K562 (cell line): ENCODE measurements at places on chromosomes 3 and 15.

DNA sequence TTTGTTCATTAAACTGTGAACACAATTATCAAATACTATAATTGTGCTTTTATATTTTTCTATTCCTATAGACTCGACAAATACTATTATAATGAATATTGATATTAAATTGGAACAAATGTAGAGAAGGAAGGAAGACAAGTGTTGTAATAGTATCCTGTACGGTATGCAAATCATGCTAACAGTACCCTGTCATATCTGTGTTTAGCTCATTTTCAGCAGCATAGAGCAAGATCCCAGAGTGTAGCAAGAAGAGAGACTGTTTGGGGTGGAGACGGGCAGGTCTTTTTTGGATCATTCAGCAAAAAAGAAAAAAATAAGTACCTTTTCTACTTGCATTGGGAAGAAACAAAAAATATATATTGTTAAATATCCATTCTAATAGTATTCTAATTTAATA, 224.1 kb downstream of the TPRG1 start:
- no peak for DNase-seq

DNA sequence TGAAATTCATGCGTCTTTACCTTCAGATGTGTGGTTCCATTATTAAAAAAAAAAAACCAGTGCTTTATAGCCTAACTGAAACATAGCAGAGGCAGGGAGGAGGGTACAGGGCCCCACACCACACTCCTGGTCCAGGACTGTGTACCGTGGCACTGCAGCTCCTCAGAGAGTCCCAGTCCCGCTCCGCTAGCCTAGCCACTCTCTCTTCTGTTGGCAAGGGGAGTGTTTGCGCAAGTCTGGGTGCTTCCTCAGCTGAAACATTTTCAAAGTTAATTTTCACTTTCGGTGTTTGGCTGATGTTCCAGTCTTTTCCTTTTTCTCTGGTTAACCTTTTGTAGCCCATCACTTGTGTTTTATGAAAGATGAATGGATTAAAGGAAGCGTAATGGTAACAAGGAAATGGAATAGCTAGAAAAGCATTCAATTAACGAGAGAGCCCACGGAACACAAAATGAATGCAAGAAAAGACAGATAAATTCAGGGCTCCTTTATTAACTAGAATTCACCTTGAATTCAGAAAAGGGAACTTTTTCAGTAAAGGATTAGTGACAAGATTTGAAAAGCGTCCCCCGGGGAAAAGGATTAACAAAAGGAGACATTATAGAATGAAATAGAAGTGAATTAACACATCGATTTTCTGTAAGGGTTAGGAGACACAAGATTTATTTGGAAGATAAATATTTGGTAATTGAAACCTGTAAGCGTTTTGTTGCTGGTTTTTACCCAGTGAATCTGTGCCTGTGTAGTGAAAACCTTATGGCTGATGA, 177.0 kb downstream of the CACNA2D3 start:
- no peak for DNase-seq

DNA sequence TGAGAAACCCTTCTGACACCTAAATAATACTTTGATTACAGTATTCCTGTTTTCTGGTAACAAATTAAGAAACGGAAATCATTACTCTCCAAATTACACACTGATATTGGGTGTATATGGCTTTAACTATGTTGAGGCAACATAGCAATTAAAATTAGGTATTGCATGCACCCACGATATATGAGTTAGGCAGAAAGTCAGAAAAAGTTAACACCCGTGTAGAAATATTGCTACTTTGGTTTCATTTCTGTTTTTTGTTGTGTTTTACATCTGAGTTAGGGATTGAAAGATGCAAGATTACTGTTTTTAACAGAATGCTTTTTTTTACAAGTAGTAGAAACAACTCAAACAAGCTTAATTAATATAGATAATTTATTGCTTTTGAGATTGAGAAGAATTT, 327.8 kb downstream of the GBE1 start:
- DNase-seq, result no peak

GRCh38 chr3:195160908-195161434, 110.0 kb downstream of the XXYLT1 start:
- no peak for DNase-seq

DNA sequence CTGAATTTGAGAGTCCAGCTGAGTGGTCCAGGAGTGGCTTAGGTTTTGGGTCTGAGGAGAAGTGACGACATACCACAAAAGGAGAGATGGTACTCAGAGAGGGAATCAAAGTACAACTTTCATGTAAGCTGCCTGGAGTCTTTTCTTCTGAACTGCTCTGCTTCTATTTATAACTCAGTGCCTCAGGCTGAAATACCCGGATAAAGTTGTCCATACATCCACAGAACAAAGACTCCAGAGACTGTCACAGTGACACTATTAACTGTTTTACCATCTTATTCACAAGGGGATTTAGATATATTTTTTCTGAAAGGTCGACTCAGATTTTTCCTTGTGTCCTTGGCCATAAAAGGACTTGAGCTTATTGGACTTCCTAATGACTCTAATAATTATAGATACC, 264.3 kb upstream of the DNAJC19 start:
- no peak for DNase-seq

- DNase-seq, result no peak
Observed at GRCh38 chr3:70863049-70863448, 550.6 kb upstream of the MDFIC2 start.

DNA sequence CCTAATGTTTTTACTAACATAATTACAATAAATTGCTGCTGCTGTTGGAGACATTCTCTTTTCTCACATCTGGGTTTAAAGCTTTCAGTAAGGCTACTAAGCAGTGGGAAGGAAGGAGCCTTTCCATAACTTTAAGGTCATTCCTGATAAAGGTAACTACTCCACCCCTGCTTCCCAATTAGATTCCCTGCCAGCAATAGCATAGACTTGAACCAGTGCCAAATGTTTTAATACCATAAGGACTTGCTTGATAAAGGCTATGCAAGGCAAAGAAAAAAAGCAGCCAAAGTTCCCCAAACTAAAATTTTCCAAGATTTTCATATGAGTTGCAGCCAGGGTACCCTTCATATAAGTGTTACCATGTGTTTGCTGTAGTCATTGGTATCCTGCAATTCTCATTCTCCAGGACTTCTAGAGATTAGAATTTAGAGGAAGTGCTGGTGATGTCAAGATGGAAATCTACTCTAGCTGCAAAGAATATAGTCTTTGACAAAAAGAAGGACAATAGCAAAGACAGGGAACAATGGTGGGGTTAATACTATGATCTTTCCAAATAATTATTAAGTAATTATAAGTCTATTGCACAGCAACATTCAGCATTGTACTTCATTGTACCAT, 106.1 kb downstream of the FILIP1L start:
- DNase-seq, result no peak

DNA sequence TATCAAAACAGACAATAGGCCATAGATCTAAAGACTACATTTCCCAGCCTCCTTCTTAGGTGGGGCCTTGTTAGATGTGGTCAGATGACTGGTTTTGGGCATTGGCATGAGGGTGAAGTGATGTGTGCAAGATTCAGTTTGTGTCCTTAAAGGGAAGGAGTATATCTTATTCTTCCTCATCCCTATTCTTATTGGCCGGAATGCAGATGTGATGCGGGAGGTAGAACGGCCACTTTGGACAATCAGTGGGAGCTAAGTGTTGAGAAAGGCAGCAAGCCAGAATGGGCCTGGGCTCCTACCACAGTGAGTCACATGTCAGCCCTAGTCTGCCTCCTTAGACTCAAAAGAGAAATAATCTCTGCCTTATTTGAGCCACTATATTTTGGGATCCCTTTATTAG, 89.8 kb upstream of the MEX3B start:
- DNase-seq, result no peak
